ENCODE measurements at places on chromosomes 13 and 19.

DNA sequence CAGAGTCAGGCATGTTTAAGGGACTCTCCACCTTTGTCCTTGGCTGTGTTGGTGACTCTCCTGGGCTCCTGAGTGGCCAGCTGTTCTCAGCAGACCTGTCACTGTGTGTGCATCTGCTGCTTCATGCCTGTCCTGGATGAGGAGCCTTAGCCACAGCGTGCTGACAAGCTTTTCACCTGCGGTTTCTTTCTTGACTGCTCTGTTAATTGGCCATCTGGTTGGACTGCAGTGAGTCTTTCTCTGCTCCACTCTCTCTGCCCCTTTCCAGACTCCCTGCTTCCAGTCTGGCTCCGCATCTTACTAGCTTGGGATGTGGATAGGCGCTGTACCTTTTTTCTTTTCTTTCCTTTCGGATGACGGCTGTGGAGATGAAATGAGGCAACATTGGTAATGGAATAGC is 38.8 kb downstream of the POLR1D start:
- DNase-seq: no peak

DNA sequence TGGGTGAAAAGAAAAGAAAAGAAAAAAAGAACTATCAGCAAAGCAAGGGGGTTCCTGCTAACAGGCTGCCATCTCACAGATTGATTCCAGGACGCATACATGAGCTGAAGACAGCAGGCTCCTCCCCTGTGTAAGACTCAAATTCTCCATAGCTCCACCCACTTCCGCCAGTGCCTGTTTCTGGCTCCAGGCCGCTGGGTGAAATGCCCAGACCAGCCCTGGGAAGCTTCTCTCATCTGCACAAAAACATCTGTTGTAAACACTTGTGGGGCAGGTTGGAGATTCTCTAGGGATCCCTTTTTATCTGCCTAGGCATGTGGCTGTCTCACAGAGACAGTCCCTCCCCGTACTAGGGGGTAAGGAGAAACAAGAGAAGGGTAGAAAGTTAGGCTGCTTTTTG is 1054.4 kb upstream of the SPRY2 start:
- no peak for DNase-seq

- DNase-seq: no peak
Measured at GRCh38 chr19:31516756-31517155, 167.5 kb upstream of the TSHZ3 start.

GRCh38 chr13:95121516-95121915 is 179.7 kb downstream of the ABCC4 start:
- no peak for DNase-seq

- DNase-seq: no peak
Measured at GRCh38 chr13:76286178-76286577, 600.0 kb downstream of the KCTD12 start.

- DNase-seq: no peak
Measured at GRCh38 chr13:89726690-89727435, 1620.6 kb upstream of the MIR17HG start.

GRCh38 chr19:48953990-48954594 is 583 bp upstream of the BAX start:
- no peak for DNase-seq

- no peak for DNase-seq
Measured at GRCh38 chr19:38004186-38004520, 97.1 kb downstream of the SIPA1L3 start.

Data from SK-N-MC (cell line).